GM23248 (cell line): ENCODE measurements at places on chromosomes 5 and 9. TPM values are rescaled to one million over a fixed set of nuclear protein-coding genes. Genes with fewer than 3 reads are reported as not detected.

DNA sequence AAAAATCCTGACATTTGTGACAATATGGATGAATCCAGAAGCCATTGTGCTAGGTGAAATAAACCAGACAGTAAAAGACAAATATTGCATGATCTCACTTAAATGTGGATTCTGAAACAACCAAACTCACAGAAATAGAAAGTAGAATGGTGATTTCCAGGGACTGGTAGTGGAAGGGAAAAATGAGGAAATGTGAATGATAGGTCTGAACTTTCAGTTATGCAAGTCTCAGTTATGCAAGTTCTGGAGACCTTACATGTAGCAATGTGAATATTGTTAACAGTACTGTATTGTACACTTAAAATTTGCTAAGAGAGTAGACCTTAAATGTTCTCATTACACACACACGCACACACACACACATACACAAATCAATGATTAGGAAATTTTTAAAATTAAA lies 84.9 kb downstream of the SLCO4C1 start:
- no peaks in the 10 kb centered on the region for H3K27me3 ChIP-seq
- H3K4me1 ChIP-seq: no peaks in the 10 kb centered on the region
- H3K36me3 ChIP-seq: no peaks in the 10 kb centered on the region
- no peak for DNase-seq
- H3K4me3 ChIP-seq: no peak overlapping the region

Gene FOXD1
- 50.0 and 53.9 TPM in 2 replicates for total RNA-seq

DNA sequence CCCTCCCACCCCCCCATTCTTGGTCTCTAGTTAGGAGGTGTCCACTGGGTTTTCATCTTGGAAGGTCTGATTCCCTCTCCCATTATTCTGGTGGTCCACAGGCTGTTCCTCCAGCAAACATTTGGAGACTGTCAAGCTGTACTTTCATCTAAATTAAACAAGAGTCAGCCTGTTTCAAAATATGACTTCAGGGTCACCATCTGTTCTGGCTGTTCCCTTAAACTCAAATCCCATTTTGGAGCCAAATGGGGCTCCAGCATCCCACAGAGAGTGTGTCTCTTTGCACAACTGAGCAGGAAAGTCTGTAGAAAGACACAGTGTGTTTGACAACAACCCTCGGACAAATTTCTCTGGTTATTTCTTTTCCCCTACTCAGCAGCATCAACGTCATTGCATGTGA lies 20.5 kb downstream of the COL15A1 start:
- no peak for DNase-seq
- no peaks in the 10 kb centered on the region for H3K36me3 ChIP-seq
- no peaks in the 10 kb centered on the region for H3K27me3 ChIP-seq
- H3K27ac ChIP-seq: no peak overlapping the region
- no peak overlapping the region for H3K4me3 ChIP-seq
- H3K4me1 ChIP-seq: peaks cover 31% of the 10 kb centered on the region

DNA sequence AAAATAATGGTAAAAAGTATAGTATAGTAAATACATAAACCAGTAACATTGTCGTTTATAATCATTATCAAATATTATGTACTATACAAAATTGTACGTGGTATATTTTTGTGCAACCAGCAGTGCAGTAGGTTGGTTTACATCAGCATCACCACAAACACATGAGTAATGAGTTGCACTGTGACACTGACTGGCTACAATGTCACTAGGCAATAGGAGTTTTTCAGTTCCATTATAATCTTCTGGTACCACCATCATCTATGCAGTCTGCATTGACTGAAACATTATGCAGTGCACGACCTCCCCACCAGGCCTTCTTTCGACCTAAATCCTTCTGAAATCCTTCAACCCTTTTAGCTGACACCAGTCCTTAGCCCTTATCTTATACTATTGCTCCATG lies 105.8 kb downstream of the SREK1 start:
- no peak for DNase-seq
- no peak overlapping the region for H3K27ac ChIP-seq
- H3K27me3 ChIP-seq: no peaks in the 10 kb centered on the region
- no peaks in the 10 kb centered on the region for H3K36me3 ChIP-seq

DNA sequence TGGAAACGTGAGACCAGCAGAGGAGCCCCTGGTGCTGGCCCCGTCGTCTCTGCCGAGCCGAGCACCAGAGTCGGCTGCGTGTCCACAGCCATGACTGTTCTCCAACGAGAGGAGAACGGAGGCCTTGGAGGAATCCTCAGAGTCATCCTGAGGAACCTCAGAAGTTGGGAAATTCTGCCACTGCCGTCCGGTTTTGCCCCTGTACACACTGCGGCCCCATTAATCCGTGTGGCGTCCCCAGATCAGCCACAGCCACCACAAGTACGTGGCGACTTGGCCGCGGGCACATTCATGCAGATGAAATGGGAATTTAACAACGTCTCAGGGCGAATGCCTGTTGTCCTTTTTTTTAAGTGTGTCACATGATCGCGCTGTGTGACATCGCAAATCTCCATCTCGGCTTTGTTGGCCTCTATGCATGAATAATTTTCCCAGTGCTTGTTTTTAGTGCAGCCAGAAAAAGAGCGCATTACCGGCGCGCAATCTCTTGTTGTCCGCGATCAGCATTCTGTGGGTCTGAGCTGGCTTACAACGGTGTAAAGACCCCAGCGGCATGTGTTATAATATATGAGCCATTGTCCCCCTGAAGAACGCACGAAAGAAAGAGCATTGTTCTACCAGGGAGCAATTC lies 323.0 kb upstream of the IRX4 start:
- H3K4me3 ChIP-seq: no peak overlapping the region
- no peak overlapping the region for H3K27ac ChIP-seq

DNA sequence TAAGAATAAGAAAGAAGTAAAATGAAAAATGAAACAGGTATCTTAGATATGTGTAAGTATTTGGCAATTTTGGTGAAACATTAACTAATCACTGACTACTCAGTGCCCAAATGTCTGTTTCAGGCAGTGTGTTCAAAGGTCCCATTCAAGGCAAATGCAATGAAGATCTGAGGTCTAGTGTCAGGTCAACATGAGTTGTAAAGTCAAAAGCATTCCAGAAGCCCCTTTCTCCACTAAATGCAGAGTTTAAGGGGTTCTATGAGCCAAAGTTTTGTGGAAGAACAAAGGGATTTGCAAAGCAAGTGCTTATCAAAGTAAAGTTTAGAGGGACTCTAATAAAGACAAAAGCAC lies 71.0 kb upstream of the GPBP1 start:
- no peaks in the 10 kb centered on the region for H3K36me3 ChIP-seq
- DNase-seq: no peak
- no peaks in the 10 kb centered on the region for H3K27me3 ChIP-seq

- no peaks in the 10 kb centered on the region for H3K4me1 ChIP-seq
- DNase-seq: no peak
- H3K4me3 ChIP-seq: no peak overlapping the region
- no peak overlapping the region for H3K27ac ChIP-seq
- 0 out of 2 replicates have a peak, but pooled peaks cover 6% of the 10 kb centered on the region for H3K27me3 ChIP-seq
- no peaks in the 10 kb centered on the region for H3K36me3 ChIP-seq
Observed at GRCh38 chr5:11027660-11028059, 266.6 kb upstream of the DAP start.

GRCh38 chr5:59829386-59829785 lies 64.1 kb downstream of the PDE4D start:
- no peak overlapping the region for H3K27ac ChIP-seq
- H3K27me3 ChIP-seq: peaks cover 81% of the 10 kb centered on the region

Gene PAPPA
- total RNA-seq: 30.3 and 31.5 TPM in 2 replicates

Gene PURA
- 24.2 and 30.6 TPM in 2 replicates for total RNA-seq

Gene AIF1L
- total RNA-seq: not detected in 2 replicates

DNA sequence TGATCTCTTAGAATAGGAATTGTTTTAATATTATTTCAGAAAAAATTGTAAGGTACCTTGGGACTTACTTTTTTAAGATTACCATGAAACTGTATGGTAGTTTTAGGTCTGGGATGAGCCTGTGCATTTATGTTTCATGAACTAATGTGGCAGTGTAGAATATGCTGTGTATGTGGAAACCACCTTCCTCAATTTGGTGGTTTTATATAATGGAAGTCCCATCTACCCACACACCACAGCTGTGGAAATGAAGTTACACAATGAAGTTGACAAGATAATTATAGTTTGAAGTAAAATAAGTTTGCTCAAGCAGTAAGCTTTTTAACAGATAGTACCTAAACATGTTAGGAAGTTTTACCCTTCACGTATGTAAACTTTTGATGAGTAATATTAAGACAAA lies 24.4 kb downstream of the WDR36 start:
- H3K27me3 ChIP-seq: no peaks in the 10 kb centered on the region
- no peaks in the 10 kb centered on the region for H3K4me1 ChIP-seq
- no peak overlapping the region for H3K4me3 ChIP-seq

Gene ACTBL2
- total RNA-seq: 0.11 and 0.76 TPM in 2 replicates

- no peaks in the 10 kb centered on the region for H3K27me3 ChIP-seq
- H3K27ac ChIP-seq: peak overlapping the region; percentile 38
- H3K36me3 ChIP-seq: no peaks in the 10 kb centered on the region
- peak; percentile 42 for DNase-seq
- peaks cover 38% of the 10 kb centered on the region for H3K4me1 ChIP-seq
Observed at GRCh38 chr5:169354921-169355320, 54.0 kb upstream of the SLIT3 start.

GRCh38 chr9:105270711-105271110 lies 26.3 kb downstream of the SLC44A1 start:
- H3K36me3 ChIP-seq: no peaks in the 10 kb centered on the region
- H3K4me1 ChIP-seq: no peaks in the 10 kb centered on the region
- H3K27me3 ChIP-seq: no peaks in the 10 kb centered on the region
- H3K27ac ChIP-seq: no peak overlapping the region
- DNase-seq: no peak
- H3K4me3 ChIP-seq: no peak overlapping the region
